ENCODE measurements at places on chromosomes 5 and 9.

- no peak for DNase-seq
Observed at GRCh38 chr9:38263532-38263931, 129.0 kb upstream of the ALDH1B1 start.

DNA sequence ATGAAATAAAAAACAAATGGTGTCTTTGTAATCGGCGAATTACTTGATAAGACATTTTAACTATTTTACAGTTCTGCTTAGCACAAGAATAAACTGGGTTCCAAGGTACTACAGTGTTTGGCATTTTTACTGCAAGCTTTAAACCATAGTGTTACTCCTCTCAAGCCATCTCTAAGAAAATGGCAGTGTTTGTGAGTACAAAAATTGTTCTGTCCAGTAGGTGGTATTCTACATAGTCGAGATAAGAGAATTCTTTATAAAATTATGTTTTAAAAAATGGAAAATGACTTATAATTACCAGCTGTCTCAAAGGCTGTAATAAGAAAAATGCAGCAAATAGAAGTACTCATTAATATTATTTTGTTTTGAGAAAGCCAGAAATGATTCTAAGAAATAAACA, 3.2 kb downstream of the SMIM15 start:
- no peak for DNase-seq

- DNase-seq: no peak
Observed at GRCh38 chr5:50863534-50864170, 197.2 kb downstream of the PARP8 start.

DNA sequence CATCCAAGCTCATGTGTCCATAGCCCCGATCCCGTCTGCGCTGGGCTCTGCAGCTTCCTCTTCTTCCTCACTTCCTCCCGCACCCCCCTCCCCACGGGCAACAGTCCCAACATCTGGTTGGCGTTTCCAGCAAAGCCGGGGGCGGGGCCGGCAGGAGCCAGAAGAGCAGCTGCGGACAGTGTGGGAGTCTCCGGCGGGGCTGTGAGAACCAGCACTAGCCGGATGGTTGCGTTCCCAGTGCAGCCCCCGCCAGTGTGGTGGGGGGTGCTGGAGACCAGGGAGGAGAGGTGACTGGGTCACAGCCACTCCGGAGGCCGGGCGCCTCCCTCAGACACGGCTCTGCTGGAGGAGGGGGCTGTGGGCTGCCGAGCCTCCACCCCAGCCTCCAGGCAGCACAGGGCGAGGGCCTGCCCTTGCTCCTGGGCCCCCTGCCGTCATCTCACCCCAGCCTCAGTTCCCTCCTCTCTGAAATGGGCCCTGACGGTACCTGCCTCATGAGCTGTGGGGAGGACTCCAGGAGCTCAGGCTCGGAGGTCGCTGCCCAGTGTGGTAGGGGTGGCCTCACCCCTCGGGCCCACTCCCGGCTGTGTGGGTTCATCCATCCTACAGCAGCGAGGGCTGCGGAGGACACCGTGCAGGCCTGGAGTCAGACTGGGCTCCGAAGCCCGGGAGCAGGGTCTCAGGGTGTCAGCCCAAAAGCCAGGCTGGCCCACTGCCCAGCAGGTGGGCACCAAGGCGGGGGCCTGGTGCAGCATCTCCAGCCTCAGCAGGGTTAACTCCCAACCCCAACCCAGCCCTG, 41.5 kb upstream of the NOTCH1 start:
- DNase-seq: no peak

DNA sequence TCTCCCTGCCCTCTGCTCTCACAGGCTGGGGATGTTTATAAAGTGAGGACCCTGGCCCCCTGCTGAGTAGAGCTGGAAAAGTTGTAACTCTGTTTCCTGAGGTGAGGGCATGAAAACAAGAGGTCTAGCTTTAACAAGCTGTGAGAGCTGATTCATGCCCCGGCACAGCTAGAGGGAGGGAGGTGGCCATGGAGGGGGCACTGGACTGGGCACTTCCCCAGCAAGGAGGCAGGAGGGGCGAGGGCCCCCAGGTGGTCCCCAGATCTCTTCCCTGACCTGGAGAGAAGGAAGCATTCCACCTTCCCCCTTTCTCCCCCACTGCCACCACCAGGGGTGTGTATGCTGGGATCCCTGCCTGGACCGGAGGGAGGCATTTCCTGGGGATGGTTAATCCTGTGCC, at the start of gene MSMP:
TSS of gene MSMP (minus strand) at position 13 of the 400 bp plus-strand sequence. CDS start 147 bp downstream, outside the sequence.
- no peak for DNase-seq

GRCh38 chr9:107237873-107238272, 45.2 kb upstream of the RAD23B start:
- DNase-seq: no peak

DNA sequence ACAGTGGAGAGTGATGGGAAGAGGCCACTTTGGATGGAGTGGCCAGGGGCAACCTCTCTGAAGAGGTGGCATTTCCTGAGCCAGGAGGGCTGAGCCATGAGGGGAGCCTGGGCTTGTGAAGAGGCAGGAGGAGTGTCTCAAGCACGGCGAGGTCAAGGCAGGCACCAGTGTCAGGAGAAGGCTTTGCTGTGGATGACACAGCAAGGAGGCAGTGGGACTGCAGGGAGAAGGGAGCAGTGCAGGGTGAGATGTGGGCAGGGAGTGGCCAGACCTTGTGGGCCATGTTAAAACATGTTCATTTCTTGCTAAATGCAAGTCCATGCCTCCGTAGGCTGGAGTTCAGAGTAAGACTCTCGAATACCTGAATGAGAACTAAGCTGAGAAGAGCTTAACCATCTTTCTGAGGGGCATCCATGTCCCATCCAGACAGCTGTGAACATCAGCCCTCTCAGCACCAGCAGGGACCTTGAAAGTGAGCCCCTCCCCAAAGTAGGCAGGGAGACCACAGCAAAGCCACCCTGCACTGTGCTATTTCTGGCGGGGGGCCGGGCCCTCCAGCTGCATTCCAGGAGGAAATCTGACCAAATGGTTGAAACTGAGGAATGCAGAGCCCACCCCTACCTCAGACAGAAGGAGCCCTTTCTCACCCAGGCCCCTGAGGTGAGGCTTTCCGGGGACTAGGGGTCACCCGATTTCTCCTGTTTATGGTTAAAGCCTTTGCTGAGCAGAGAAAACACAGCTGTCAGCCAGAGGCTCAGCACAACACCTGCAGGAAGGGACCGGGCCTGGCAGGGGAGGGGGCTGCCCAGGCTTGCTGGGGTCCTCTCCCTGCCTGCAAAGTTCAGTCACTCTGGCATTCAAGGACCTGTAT, 16.1 kb upstream of the ARSI start:
- no peak for DNase-seq

DNA sequence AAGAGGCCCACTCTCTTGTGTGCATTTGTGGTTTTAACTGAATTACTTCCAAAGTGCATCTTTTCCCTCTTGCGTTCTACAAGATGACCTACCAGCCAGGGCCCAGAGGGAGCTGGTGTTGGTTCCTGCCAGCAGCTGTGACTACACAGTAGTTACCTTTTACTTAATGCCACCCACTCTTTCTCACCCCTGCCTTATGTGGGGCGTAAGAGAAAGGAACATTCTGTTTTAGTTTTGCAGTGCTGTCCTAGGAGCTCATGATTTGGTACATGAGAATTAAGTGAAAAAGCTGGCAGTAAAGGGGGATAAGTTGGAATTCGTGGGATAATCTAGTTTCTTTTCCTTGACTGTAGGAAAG, 45.4 kb downstream of the RCL1 start:
- no peak for DNase-seq

- no peak for DNase-seq
Observed at GRCh38 chr9:130897848-130898551, 1.4 kb upstream of the QRFP start.

GRCh38 chr9:133144904-133145851, 18.5 kb downstream of the GBGT1 start:
- no peak for DNase-seq

DNA sequence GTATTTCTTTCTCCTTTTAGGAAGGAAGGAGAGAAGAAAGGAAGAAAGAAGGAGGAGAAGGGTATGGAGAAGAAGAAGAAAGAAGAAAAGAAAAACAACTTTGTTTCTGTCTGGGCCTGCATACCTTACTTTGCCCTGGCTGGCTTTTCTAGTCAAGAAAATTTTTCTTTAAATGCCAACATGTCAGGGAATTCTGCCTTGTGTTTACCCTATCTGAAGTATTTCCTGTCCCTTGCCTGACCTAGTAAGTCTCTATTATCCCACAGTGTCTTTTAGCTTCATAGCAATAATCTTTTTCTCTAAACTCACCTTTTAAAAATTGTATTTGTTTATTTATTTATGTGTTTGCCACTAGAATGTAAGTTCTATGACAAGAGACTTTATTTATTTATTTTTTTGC, 1864.1 kb downstream of the EFNA5 start:
- DNase-seq: no peak

DNA sequence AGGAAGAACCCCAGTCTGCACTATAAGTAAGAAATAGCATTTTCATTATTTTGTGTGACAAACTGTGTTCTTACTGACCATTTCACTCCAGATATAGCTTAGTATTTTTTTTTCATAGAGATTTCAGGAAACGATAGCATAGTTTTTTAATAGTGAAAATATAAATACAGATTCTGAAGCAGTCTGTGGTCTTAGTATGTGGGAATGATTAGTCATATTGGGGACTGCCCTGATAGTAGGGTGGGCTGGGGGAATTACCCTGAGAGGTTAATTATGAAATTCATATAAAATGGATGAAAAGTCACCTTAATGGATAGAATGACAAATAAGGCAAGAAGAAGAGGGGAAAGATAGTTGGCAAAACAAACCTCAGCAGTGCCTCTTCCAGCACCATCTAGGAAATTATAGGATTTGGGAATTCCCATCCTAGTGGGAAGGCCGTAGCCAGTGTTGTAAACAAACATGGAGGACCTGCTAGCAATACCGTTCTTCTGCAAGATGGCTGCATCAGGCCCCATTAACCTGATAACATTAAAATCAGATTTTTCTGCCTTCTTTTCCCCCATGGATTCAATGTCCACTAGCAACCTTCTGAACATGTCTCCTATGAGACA, 23.7 kb upstream of the NR3C1 start:
- no peak for DNase-seq

DNA sequence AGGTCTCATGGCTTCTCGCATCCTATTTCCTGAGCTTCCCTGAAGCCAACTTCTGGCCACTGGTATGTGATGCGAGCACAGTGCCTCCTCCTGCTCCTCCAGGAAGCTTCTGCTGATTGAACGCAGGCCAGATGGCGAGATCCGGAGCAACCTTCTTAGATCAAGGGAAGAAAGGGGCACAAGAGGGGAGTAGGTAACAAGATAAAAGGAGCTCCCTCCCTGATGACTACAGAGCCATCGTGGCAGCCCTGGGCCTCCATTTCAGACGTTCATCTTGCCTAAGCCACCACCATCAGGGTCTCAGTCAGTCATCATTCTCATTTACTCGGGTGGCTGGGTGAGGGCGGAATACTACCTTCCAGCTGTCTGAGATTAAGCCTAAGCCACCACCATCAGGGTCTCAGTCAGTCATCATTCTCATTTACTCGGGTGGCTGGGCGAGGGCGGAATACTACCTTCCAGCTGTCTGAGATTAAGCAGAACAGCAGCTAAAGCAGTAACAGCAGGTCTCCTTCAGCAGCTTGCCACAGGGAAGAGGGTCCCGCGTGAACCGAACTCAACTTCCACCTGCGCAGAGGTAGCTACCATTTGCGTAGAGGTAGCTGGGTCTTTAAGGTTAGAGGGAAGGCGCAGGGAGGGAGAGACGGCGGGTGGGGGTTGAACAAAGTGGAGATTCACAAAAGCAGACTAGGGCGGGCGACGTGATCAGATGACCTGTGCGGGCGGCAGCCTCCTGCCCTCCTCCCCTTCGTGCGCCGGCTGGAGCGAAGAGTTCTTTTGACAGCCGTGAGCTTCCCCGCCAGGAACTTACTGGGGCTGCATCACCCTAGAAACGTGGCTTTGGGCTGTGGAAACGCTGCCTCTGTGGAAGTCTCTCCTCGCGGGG, 27.9 kb upstream of the MGAT1 start:
- peak; percentile 60 for DNase-seq

DNA sequence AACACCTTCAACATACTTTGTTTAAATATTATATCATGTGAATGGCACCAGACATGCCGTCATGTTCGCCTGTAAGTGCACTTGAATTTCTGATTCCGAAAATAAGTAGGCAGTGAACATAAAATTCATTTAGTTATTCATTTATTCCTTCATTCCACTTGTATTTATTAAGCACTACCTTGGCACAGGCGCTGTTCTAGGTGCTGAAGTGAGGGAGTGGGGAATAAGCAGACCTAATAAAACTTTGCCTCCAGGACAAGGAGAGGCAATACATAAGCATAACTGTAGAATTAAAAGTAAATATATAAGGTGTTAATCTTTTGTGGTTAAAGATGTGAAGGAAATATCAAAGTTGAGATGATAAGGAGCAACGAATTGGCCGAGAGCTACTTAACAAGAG, 297.4 kb downstream of the TENT4A start:
- DNase-seq: no peak

GRCh38 chr5:129125819-129126218, 31.3 kb downstream of the ISOC1 start:
- no peak for DNase-seq

DNA sequence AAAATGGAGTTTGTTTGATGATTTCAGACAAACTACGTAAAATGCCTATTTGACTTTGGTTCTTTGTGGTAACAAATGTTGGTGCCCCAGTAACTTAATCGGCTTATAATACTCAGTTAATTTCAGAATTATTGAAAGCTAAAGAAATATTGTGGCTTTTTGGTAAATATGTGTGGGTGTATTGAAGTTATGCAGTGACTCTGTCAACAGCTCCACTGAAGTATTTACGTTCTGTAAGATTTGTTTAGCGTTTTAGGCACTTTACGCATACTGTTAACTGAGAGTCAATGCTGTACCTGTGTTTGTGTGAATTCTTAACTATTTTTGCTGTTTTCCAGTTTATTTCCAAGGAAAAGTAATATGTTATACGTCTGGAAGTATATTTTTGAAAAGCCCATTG, 2.2 kb downstream of the RAD23B start:
- no peak for DNase-seq

- DNase-seq: no peak
Observed at GRCh38 chr5:137672001-137672400, 63.9 kb downstream of the KLHL3 start.

GRCh38 chr5:11110128-11110527, 349.1 kb upstream of the DAP start:
- no peak for DNase-seq

DNA sequence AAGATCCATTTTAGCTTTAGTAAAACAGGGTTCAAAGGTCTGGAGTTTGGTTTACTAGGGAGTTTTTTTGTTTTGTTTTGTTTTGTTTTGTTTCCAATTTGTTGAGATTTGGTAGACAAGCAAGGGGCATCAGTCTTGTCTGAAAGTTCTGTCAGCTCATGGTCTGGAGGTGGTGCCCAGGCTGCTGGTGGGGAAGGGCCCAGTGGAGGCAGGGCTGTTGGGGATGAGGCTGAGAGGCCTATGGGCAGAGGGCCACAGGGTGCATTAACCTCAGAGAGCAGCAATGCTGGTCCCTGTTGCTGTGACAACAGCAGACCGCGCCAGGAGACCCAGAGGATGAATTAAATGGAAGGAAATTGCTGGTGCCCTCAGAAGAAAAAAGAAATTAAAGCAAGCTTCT, 174.5 kb downstream of the FGF1 start:
- DNase-seq: no peak

GRCh38 chr5:55864606-55865541, 13.7 kb downstream of the IL31RA start:
- DNase-seq: no peak

- no peak for DNase-seq
Observed at GRCh38 chr9:23431459-23431858, 394.6 kb downstream of the ELAVL2 start.

GRCh38 chr5:39452846-39453245, 28.1 kb upstream of the DAB2 start:
- DNase-seq: no peak
